ENCODE measurements at places on chromosomes 16 and 17. TPM values are rescaled to one million over a fixed set of nuclear protein-coding genes. Genes with fewer than 3 reads are reported as not detected.

The CPPED1 gene
- 4.5 TPM for total RNA-seq

The HOXB8 gene
- not detected for total RNA-seq

The NPIPA3 gene
- 0.70 TPM for total RNA-seq

The SOX15 gene
- total RNA-seq = 207 TPM

The CHST4 gene
- not detected for total RNA-seq

The EVPL gene
- total RNA-seq = 14.2 TPM

The MYH8 gene
- not detected for total RNA-seq

The TMC7 gene
- total RNA-seq = 3.4 TPM

The KRTAP3-1 gene
- not detected for total RNA-seq

The CCL5 gene
- 0.16 TPM for total RNA-seq

The RGS9 gene
- total RNA-seq = 0.86 TPM

The PRRT2 gene
- not detected for total RNA-seq

The DRC3 gene
- total RNA-seq = 0.15 TPM

The EFCAB3 gene
- total RNA-seq = not detected

The ITGAX gene
- not detected for total RNA-seq

The C16orf92 gene
- total RNA-seq = not detected

The OTOP2 gene
- total RNA-seq = not detected

The LGALS9B gene
- total RNA-seq = 0.78 TPM

The FBXO39 gene
- 9.3 TPM for total RNA-seq

The KRT14 gene
- total RNA-seq = 10,587 TPM

The ARMC5 gene
- 6.4 TPM for total RNA-seq
